ENCODE measurements at places on chromosomes 4 and X. TPM values are rescaled to one million over a fixed set of nuclear protein-coding genes. Genes with fewer than 3 reads are reported as not detected.

The GAB3 gene
- 0.70 TPM for total RNA-seq

The KIAA1210 gene
- total RNA-seq, result not detected

The SH3D19 gene
- 25.3 TPM for total RNA-seq

The ITIH6 gene
- total RNA-seq, result not detected

The CPLX1 gene
- total RNA-seq, result 1.2 TPM

The TBC1D25 gene
- total RNA-seq, result 13.6 TPM

The CLTRN gene
- 0.97 TPM for total RNA-seq

The BMPR1B gene
- total RNA-seq, result 7.7 TPM

The NEXMIF gene
- total RNA-seq, result not detected

The NXF2 gene
- not detected for total RNA-seq

The MPP1 gene
- total RNA-seq, result 18.6 TPM

The NPFFR2 gene
- total RNA-seq, result not detected

The HELT gene
- total RNA-seq, result not detected

The TMEM35A gene
- not detected for total RNA-seq

The ADGRA3 gene
- 20.9 TPM for total RNA-seq

The TMEM31 gene
- 0.40 TPM for total RNA-seq

The TCEAL3 gene
- 21.2 TPM for total RNA-seq

The BTC gene
- 1.3 TPM for total RNA-seq

The KIF4A gene
- 27.7 TPM for total RNA-seq

The MAGEA3 gene
- 2.7 TPM for total RNA-seq

The GAGE12F gene
- not detected for total RNA-seq

The SUPT20HL2 gene
- total RNA-seq, result not detected

The MAGEC3 gene
- not detected for total RNA-seq

The FBXW7 gene
- total RNA-seq, result 5.7 TPM

The SRPX2 gene
- total RNA-seq, result 4.8 TPM

The NLRP2B gene
- total RNA-seq, result not detected

The GPR82 gene
- total RNA-seq, result not detected

The BST1 gene
- 17.0 TPM for total RNA-seq

The CT45A10 gene
- total RNA-seq, result not detected

The IL13RA1 gene
- 57.5 TPM for total RNA-seq

The CLDN2 gene
- 7.9 TPM for total RNA-seq

The SPON2 gene
- total RNA-seq, result 0.35 TPM

The LRP2BP gene
- 0.15 TPM for total RNA-seq

The CENPVL1 gene
- not detected for total RNA-seq

The WNK3 gene
- not detected for total RNA-seq

The SNCA gene
- 0.74 TPM for total RNA-seq
